ENCODE measurements at places on chromosomes 3 and 15.

DNA sequence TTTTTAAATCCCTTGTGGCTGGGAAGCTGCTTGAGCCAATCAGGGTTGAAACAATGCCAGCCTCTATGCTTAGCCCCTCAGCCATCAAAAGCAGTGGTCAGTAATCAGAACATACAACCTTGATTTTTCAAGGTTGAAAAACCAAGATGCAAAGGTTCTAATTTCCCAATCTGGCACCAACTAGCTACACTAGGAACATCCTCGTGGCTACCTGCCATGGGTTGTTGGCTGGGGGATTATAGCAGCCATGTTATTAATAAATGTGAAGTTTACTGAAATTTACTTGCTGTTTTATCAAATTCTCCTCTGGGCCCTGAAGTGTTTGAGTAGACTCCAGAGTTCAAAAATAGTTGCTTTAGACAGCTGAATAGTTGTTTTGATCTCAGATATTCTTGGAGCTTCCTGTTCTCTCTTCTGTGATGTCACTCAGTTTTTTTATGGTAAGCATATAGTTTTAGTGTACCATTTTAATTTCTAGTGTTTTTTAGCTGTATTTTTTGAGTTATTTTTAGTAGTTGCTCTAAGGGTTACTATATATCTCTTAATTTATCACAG lies 31.9 kb downstream of the PCCB start:
- no peak for DNase-seq

GRCh38 chr15:57037548-57037947 lies 119.1 kb downstream of the TCF12 start:
- DNase-seq, result no peak

- DNase-seq, result no peak
Measured at GRCh38 chr15:65981837-65982626, 112.7 kb downstream of the RAB11A start.

- DNase-seq, result no peak
Measured at GRCh38 chr3:58683001-58683458, 16.5 kb upstream of the FAM3D start.

- DNase-seq, result no peak
Measured at GRCh38 chr3:31973081-31973480, 8.0 kb downstream of the OSBPL10 start.

DNA sequence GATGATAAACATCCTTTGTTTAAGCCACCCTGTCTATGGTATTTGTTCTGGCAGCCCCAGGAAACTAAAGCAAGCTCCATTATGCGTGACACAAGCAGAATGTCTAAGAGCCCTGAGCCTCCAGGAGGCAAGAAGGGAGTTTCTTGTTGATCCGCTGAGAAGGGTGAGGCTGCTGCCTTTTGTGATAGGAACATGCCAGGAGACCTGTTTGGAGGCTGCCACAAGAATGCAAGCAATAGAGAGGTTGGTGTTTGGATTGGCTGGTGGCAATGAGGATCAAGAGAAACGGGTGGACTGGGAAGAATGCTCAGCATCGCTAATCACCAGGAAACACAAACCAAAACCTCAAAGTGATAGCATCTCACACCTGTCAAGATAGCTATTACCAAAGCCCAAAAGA lies 104.8 kb downstream of the ASB7 start:
- DNase-seq, result no peak
